ENCODE measurements at places on chromosomes 5 and 9.

DNA sequence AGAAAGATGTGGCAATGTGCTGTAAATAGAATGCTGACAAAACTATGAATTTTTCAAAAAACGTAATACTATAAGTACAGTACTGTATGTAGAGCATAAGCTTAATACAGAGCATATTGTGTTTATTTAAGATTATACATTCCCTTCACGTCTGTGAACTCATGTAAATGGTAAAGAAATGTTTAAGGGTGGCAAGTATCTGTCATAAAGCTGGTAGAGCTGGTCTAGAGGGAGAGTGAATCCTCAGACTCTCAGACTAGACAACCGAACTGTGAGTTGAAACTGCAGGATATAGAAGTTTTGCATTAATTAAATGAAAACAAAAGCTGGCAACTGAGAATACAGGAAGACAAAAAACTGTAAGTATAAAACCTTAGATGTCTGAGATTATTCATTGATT, 87.3 kb upstream of the ANXA1 start:
- DNase-seq: no peak

GRCh38 chr9:82135106-82135505, 146.5 kb downstream of the SPATA31D1 start:
- DNase-seq: no peak

- no peak for DNase-seq
Observed at GRCh38 chr9:69431777-69432176, 106.8 kb downstream of the ENTREP1 start.

- DNase-seq: no peak
Observed at GRCh38 chr5:32279786-32280185, 33.0 kb downstream of the MTMR12 start.

- no peak for DNase-seq
Observed at GRCh38 chr5:154526231-154527226, 48.5 kb upstream of the HAND1 start.

DNA sequence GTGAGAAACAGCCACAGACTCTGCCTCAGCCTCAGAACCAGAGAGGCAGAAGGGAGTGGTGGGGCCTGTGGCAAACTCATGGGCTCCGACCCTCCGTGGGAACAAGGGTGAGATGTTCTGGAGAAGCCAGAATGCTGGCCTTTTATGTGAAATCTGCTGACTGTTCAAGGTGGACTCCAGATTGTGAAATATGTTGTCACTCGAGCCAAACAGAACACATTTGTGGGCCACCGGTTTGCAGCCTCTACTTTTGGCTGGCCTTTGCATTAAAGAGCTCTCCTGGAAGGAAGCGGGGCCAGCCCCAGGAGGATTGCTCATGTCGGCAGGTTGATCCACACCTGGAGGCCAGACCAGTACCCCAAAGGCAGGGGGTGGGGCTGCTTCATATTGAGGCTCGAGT, 62.4 kb downstream of the ERGIC1 start:
- DNase-seq: no peak

- no peak for DNase-seq
Observed at GRCh38 chr9:117696154-117696553, 8.0 kb upstream of the TLR4 start.

DNA sequence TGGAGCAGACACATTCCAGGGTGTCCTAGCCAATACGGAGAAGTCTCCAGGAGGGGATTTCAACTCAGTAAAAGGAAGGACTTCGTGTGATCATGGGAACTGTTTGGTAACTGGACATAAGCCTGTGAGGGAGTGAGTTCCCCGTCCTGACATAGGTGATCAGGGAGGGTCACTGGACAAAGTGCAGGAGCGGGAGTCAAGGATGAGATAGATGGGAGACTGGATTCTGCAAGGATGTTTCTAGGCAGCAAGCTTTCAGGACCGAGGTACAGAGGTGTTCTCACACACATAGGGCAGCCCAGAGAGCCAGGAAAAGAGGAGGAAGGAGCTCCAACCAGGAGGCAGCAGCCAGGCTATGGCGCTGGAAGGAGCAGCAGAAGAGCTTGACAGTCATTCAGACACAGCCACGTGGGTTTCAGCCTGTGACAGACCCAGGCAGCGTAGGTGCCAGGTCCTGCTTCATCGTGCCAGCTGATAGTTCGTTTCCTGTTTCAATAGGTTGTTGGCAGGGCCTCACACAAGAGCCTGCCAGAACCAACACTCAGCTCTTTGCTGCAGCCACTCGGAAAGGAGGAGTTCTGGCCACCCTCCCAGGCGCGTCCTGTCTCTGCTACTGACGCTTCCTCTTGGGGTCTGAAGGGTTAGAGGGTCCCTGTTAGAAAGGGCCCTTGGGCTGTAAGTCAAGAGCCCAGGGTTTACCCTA, 84.1 kb downstream of the AMBP start:
- no peak for DNase-seq

DNA sequence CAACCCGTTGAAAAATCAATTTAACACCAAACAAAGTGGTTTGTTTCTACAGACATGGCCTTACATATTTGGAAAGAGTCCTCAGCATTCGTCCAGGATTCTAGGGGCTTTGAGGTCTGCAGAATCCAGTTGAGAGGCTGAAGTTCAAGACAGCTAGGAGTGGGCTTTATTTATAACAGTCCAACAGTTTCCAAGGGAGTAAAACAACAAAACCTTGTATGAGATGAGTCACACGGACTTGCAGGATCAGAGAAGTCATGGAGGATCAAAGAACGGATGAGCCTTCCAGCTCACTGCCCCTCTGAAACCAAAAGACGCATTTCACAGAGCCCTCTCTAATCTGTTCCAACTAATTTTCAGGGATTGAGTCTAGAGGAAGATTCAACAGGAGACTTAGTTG, 11.1 kb upstream of the ESM1 start:
- DNase-seq: no peak

DNA sequence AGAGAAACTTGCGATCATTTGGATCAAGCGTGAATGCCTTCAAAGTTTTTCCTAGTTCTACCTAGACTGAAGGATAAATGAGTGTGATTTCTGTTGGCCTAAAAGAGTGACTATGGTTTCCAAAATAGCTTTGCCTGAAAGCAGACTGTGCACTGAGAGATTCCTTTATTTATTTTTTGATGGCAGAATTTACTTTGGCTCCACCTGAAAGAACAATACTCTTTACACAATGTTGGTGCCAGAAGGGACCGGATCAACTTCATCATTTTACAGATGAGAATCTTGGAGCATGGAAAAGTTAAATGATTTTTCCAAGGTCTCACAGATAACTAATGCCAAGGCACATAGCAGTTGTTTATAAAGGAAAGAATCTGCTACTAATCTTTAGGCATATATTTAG, 199.6 kb downstream of the KCTD16 start:
- DNase-seq: no peak

GRCh38 chr9:137278721-137279711, 1.5 kb downstream of the TOR4A start:
- no peak for DNase-seq

- DNase-seq: peak; percentile 20
Observed at GRCh38 chr9:93126825-93127368, 7.2 kb downstream of the NINJ1 start.

GRCh38 chr5:54001976-54002775, 308.2 kb downstream of the ARL15 start:
- no peak for DNase-seq

DNA sequence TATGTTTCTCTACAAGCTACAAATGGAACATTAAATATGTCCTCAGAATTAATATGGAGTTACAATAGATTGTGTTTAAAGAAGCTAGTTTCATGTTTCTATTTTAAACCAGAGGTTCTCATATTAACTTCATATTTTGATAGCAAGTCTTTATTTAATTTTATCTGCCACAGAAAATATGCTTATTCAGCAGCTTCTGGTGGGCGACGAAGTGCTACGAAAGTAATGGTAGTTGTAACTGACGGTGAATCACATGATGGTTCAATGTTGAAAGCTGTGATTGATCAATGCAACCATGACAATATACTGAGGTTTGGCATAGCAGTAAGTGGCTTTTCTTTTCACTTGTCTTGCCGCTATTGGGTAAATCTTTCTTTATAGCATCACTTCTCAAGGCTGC, 54.2 kb downstream of the MOCS2 start:
- DNase-seq: no peak

- DNase-seq: no peak
Observed at GRCh38 chr5:67259548-67260215, 63.1 kb upstream of the CD180 start.

DNA sequence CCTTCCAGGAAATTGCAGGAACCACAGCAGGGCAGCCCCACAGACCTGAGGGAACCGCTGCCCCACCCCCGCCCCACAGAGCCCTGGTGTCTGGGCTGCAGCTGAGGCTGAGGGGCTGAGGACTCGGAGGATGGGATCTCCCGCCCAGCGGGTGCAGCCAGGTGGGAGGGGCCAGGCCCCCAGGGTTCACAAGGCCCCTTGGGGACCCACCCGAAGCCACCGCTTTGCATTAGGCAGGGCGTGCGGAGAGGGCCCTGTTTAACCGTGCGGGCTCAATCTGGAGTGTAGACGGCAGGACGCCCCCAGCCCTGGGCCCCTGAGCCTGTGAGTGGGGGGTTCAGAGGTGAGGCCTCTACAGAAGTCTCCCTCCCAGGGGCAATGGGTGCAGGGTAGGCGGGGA, 10.8 kb downstream of the NOTCH1 start:
- no peak for DNase-seq

GRCh38 chr9:89794918-89795317, 190.1 kb downstream of the GADD45G start:
- no peak for DNase-seq

DNA sequence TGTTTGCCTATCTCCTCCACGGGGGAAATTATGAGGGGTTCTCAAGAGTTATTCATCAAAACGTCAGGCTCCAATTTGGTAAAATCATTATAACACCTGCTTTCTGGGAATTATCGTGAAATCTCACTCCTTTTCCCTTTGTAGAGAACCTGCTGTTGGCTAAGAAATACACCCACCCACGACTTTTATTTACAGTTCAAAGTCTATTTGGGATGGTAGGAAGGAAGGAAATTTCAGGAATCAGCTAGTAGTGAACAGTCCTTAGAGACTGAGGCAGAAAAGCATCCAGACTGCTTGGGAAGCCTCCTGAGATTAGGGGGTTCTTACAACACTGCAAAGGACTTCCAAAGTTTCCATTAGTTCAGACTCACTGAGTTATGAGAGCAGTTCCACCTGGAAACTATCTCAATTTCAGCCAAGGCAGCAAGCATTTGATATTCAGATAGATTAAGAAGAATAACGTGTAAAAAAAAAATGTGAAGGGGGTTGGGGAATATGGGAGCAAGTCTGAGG, 9.4 kb upstream of the SPDL1 start:
- no peak for DNase-seq

GRCh38 chr5:133460172-133460758, 152.1 kb downstream of the FSTL4 start:
- no peak for DNase-seq

DNA sequence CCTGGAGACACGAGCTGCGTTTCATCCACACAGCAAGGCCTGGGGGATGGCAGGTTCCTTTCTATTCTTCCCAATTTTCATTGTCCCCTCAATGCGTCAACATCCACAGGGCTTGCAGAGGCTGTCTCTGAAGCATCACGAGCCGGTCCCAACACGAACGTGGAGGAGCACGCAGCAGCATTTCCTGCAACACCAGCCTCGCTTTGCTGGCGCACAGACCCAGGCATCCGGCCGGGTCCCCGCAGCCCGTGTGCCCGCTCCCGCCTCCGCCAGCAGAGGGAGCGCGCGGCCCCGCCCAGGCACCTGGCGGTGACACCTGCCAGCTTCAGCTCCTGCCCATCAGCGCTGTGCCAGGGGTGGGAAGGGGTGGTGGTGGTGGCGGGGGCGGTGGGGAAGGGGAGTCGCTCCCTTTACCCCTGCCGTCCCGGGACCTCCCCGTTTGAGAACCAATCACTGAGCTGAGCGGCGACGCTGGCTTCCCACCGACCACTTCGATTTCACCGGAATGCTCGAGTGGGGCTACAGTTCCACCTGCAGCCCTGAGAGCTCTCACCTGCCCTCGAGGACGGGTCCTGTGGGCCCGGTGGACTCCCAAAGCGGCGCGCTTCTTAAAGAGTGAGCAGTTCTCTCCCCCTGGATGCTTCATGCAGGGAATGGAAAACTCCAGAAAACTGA, 464.5 kb downstream of the ICE1 start:
- peak; percentile 25 for DNase-seq
